Mononuclear cell (primary cell): ENCODE measurements at places on chromosomes 3 and 15. TPM values are rescaled to one million over a fixed set of nuclear protein-coding genes. Genes with fewer than 3 reads are reported as not detected.

The GOLGA6L9 gene
- 1.7 TPM for total RNA-seq

The EPHA3 gene
- not detected for total RNA-seq

The CP gene
- 0.21 TPM for total RNA-seq

The GALNT15 gene
- not detected for total RNA-seq

The HYAL3 gene
- total RNA-seq: 2.0 TPM

The OSTN gene
- under 0.01 TPM for total RNA-seq

The THAP10 gene
- total RNA-seq: 0.10 TPM

The CILP gene
- 0.21 TPM for total RNA-seq

The DNAH1 gene
- total RNA-seq: 20.9 TPM

The RAD51 gene
- 1.2 TPM for total RNA-seq

The SNTN gene
- total RNA-seq: not detected

The CPNE9 gene
- not detected for total RNA-seq

The CCDC33 gene
- not detected for total RNA-seq

The UROC1 gene
- not detected for total RNA-seq

The CMTM7 gene
- 17.0 TPM for total RNA-seq

The GOLGA8M gene
- 1.2 TPM for total RNA-seq

The WDR93 gene
- total RNA-seq: not detected

The LRRN1 gene
- 1.3 TPM for total RNA-seq

The GRAMD2A gene
- not detected for total RNA-seq

The GOLGA8S gene
- total RNA-seq: 0.10 TPM

The SYNPR gene
- total RNA-seq: not detected

The ITIH3 gene
- total RNA-seq: not detected

The LIPC gene
- 0.73 TPM for total RNA-seq

The DIPK2A gene
- total RNA-seq: 52.9 TPM

The TERC gene
- 382 TPM for total RNA-seq

The DUOXA1 gene
- total RNA-seq: 0.31 TPM

The TAGLN3 gene
- not detected for total RNA-seq

The SLC24A5 gene
- under 0.01 TPM for total RNA-seq

The SCN5A gene
- not detected for total RNA-seq

The MKRN3 gene
- total RNA-seq: 1.6 TPM

The ADAMTS17 gene
- total RNA-seq: 7.6 TPM

The C3orf20 gene
- 0.21 TPM for total RNA-seq

The PARP15 gene
- 44.4 TPM for total RNA-seq
